ENCODE measurements at places on chromosomes 7 and 10.

GRCh38 chr10:62640411-62640810 is 164.1 kb upstream of the ADO start:
- no peak for DNase-seq

DNA sequence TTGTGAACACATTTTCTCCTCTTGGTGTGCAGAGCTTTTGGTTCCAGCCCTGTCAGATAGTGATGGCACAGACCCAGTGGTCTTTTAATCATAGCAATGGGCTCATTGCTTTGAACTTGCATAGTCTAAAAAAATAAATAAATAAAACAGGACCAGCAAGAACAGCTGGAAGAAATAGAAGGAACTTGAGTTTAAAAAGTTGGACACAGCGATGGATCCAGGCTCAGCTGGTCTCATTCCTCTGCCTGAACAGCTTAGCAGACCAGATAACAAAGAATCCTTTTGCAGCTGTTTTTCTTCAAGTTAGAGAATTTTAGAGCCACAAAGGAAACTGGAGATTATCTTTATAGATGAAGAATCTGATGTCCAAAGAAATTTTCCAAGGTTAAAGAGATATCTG is 1005.6 kb downstream of the LRMDA start:
- no peak for DNase-seq

GRCh38 chr7:107103369-107103768 is 58.9 kb downstream of the PRKAR2B start:
- DNase-seq, result no peak

DNA sequence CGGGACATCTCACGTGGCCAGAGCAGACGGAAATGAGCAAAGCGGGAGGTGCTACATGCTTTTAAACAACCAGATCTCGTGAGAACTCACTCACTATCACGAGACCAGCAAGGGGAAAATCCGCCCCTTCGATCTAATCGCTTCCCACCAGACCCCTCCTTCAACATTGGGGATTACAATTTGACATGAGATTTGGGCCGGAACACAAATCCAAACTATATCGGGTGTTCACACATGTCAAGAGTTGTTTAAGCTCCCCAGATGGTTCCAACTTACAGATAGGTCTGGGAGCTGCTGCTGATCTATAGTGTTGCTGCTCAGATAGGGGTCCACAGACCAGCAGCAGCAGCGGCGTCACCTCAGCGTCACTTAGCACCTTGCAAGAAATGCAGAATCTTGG is 194.9 kb downstream of the GPAM start:
- DNase-seq, result no peak

- DNase-seq, result no peak
Measured at GRCh38 chr10:13146379-13146778, 15.0 kb upstream of the MCM10 start.

DNA sequence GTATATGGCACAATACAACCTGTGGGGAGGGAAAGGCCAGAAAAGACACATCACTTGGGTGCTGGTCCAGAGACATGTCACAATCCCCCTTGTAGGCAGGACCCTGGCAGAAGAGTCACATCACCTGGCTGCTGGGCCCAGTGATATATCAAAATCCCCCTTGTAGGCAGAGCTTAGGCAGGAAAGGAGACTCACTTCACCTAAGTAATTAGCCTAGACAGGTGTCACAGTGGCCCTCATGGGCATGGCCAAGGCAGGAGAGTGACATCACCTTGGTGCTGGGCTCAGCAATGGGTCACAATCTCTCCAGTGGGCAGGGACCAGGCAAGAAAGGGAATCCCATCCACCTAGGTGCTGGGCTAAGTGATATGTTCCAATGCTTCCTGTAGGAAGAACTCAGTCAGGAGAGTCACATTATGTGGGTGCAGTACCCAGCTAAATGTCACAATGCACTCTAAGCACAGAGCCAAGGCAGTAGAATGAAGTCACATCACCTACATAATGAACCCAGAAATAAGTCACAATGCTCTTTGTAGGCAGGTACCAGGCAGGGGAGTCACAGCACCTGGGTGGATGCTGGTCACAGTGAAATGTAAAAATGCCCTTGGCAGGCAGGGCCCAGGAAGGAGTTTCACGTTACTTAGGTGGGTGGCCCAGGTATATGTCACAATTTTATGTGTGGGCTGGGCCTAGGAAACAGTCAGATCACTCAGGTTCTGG is 18.9 kb upstream of the ZNF736 start:
- no peak for DNase-seq

DNA sequence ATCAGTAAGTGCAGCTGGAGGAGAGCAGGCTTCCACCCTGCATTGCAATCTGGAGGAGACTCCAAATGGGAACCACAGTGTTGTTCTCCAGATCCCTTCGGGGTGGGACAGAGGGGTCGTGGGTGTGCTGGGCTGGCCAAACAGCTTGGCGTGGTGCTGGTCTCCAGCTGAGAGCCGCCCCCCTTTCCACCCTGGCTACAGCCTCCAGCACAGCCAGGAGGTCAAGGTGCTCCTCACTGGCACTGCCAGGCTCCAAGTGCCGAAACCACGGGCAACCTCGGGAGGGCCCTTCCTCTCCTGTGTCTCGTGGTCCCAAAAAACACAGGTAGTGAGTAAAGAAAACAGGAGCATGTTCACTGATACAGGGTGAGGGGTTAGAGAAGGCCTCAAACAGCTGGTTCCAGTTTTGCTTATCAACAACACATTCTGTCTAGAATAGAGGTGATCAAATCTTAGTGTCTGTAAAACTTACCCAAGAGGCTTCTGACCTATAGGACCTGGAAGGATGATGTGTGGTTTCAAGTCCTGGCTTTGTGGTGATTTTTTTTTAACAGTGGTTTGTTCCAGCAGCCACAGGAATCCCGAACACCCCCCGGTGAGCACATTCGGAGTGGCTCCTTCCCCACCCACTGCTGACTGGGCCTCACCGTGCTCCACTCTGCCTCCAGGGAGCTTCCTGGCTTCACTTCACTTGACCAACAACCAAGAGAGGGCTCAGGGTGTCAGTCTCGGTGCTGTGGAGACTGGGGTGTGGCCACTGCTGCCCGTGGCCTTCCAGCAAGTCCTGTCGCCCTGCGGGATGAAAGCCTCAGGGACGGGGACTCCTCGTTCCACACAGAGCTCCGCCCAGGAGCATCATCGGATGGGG is 31.2 kb upstream of the EN2 start:
- no peak for DNase-seq

DNA sequence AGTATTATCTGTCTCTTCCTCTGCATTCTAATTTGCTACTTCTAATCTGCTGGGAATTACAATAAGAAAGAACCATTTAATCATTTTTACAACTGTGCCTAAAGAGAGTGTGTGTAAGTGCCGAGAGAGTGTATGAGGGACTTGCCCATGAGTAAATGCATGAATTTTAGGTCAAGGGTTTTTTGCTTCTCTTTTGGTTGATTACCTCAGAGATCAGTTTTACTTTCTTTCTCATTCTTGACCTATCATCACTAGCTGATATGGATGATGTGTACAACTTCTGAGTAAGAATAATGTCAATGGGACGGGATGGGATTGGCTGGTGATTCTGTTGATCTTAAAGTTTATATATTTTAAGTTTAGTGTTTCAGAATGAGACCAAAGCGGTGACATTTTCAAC is 47.8 kb downstream of the IKZF1 start:
- no peak for DNase-seq

DNA sequence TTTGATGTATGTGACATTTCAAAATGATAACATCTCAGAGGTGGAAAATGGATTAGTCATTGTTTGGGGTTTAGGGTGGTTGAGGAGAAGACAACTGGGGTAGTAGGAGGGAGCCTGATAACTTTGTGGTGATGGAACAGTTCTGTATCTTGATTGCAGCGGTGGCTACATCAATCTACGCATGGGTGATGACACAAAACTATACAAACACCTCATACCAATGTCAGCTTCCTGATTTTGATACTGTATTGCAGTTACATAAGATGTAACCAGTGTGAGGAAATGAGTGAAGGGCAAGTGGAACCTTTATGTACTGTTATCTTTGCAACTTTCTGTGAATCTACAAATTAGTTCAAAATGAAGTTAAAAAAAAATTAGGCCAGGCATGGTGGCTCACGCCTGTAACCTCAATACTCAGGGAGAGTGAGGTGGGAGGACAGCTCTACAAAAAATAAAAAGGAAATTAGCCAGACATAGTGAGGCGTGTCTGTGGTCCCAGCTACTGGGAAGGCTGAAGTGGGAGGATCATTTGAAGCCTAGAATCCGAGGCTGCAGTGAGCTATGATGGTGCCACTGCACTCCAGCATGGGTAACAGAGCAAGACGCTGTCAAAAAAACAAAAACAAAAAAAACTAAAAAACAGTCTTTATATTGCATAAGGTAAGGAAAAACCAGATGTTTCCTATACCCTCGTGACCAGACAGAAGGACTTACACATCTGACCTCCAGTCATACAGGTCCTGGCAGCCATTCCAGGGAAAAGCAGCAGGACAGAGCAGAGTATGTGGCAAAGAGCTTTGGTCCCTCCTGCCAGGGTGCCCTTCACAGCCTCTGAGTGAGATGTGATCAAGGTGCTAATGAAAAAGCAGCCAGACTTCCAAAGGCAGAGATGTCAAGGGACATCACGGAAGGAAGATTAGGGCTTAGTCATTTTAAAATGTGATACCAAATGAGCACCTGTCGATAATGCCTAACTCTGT is 50.8 kb downstream of the CYTH3 start:
- DNase-seq, result no peak

GRCh38 chr10:87702973-87703294 is 43.3 kb downstream of the PAPSS2 start:
- DNase-seq, result no peak

GRCh38 chr7:55108818-55109217 is 90.0 kb downstream of the EGFR start:
- DNase-seq, result no peak

DNA sequence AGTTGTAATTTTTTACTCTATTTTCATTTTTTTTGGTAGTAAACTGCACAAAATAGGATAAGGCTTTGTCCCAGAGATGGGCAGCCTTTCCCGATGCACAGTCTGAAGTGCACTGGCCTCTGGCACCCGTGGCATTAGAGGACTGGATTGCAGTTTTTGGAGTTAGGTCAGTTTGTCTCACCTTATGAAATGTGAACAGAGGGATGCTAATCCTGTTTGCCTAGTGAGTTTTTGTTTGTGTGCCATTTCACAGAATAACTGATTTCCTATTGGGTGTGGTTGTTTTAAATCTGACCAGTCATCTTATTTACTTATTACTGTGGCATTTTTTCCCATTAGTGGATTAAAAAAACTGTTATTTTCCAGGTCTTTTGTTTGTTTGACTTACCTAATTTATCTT is 109.5 kb upstream of the GATA3 start:
- no peak for DNase-seq

GRCh38 chr7:127392182-127392565 is 334 bp downstream of the ZNF800 start:
- DNase-seq, result no peak

DNA sequence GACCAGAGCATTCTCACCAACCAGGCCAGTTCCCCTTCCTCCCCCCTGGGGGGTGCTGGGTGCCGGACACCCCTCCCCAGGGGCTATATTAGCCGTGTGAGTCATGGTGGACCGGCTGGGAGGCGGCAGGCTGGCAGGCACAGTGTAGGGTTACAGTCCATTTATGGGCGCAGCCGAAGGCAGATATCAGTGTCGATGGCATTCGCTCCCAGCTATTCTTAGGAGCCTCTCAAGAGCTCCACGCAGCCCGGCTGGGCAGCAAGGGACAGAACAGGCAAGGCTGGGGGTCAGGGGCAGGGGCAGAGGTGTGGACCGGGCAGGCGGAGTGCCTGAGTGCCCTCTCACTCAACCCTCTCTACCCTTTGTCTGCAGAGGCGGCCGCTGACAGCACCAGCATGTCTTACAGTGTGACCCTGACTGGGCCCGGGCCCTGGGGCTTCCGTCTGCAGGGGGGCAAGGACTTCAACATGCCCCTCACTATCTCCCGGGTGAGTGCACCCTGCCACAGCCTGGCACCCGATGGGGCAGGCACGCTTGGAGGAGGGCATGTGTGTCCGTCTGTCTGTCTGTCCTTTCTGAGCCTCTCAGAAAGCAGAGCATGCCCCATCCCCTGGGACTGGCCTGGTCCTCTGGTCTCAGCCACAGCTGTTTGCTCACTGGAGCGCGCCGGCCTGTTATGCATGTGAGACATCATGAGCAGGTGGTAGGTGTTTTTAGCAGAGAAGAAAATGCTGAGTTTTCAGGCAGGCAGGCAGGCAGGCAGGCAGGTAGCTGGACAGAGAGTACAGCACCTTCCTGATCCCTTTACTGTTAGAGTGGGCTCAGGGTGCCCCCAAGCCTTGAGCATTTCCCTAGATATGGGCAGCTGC is at the start of gene LDB3:
Gene LDB3 (plus strand): TSS at position 215 of the 869 bp plus-strand sequence. CDS start 181 bp downstream, at position 396.
- DNase-seq, result peak; percentile 33

DNA sequence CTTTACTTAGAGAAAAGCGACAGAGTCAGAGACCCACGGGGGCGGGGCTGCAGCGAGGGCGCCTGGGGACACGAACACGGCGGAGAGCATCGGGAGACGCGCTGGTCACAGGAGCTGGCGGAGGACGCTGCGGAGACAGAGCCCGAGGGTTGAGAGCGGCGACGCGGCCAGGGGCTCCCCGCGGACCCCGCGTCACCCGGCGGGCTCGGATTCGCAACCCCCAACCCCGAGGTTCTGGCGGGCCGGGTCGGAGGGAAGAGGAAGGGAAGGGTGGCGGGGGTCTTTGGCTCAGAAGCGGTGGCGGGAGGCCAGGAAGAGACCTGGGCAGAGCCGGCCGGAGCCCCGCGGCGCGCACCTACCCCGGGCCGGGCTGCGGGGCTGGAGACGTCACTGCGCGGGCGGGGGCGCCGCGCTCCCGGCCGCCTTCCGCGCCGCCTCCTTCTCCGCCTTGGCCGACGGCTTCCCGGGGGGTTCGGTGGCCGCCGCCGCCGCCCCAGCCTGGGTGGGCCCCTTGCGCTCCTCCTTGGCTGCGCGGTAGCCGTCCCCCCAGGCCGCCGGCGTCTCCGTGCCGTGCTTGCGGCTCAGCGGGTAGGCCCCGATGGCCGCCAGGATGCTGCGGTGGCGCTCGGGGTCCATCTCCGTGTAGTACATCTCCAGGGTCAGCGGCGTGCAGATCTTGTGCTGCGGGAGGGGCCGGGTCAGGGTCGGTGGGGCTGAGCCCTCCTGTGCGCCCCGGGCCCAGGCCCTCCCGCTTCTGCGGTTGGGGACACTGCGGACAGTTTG is 11.1 kb downstream of the CALY start:
- DNase-seq, result no peak

DNA sequence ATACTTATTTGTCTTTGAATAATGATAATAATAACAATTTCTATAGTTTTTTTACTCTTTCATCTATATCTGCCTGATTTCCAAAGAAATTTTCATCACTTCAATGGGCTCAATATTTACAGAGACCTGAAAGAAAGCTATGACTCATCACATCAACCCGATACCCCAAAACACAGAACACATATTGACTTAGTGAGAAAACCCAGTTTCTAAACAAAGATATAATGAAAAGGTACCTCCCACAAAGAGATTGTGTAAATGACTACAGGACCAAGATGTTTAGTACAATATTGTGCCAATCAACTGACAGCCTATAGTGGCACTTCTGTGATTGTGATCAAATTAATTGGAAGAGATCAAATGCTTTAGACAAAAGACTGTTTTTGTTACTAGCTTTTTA is 133.9 kb downstream of the PCDH15 start:
- DNase-seq, result no peak

- DNase-seq, result no peak
Measured at GRCh38 chr7:46054915-46055314, 133.8 kb upstream of the IGFBP3 start.

Measured in DMS 273 treated with DMSO at 0.1 percent for 48 hours (cell line).